Globus pallidus (tissue), 1 donor: ENCODE measurements at places on chromosomes 5 and 9.

DNA sequence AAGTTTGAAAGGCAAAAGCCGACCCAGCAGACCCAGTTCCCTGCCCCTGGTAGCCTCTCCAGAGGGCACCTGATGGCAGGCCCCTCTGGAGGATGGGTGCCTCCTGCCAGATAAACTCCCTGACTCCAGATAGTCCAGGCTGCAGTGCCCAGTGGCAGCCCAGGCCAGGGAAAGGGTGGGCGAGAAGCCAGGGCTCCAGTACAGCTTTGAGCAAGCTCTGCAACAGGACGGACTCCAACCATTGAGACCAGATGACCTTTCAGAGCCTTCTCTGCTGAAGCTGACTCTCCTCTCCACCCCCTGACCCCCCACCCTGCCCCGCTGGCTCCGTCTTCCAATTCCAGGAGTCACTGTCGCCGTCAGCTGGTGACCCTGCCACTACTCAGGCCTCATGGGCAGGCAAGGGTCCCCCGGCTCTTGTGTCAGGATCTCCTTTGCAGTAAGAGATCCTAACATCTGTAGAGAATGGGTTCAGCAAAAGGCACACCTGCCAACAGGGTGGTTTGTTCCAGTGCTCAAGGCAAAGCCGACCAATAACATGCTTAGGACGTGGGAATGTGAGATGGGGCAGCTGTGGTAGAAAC lies 15.5 kb upstream of the FCN1 start:
- DNase-seq, result no peak

- no peak for DNase-seq
These were observed 321.1 kb downstream of the ARRDC3 start for GRCh38 chr5:91061946-91062562.

DNA sequence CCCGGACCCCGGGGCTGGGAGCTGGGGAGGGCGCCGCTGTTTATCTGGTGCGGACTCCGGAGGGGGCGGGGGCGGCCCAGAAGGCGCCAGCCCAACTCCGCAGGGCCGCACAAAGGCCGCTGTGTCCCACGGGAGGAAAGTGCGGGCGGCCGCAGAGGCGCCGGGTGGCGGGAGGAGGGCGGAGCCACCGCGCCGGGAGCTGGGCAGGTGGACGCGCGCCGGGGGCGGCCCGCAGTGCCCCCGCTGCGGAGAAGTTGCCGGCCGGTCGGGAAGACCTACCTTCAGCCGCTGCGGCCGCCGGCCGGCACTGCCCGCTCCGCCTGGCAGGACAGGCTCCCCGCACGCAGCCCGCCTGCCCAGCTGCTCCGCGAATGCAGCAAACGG lies 43.6 kb downstream of the NACC2 start:
- peak; percentile 78 for DNase-seq

- DNase-seq, result peak; percentile 67
These were observed at the start of gene GALNT10 for GRCh38 chr5:154190595-154191304. TSS of gene GALNT10 (plus strand) at chr5:154190733. CDS start at chr5:154190867, 134 bp downstream.

GRCh38 chr5:180070756-180071530 lies 616 bp downstream of the RNF130 start:
- peak; percentile 70 for DNase-seq

GRCh38 chr5:68271124-68271523 lies 55.6 kb downstream of the PIK3R1 start:
- DNase-seq, result no peak

DNA sequence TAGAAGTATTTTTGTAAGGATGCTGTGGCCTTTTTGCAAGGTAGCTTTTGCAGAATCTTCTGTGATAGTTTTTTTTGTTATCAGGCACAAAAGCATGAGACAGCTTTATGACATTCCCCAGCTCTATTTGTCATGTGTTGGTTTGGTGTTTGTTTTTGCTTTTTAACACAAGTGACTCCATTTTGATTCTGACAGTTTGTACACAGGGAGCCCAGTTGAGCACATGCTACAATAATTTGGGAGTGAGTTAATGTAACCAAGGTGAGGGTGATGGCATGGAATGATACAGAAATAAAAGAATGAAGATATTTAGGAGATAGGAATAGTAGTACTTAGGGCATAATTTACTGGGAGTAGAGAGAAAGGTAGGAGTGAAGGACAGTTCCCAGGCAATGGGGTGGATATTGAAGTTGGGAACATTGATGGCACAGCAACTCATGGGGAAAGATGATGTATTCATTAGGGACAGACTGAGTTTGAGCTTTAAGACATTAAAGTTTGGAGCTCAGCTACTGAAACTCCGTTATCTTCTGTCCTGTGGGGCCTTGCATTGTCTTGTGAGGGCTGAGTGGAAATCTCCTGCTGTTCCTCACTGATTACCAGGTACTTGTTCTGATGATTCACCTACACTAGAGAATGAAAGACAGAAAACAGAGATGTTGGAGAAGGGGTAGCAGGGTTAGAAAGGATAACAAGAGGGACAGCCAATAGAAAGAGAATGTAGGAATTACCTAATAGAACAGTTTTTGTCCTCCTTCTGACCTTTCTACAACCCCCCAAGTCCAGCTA lies 88.3 kb upstream of the CCDC112 start:
- no peak for DNase-seq

GRCh38 chr5:68661237-68661636 lies 432.6 kb upstream of the SLC30A5 start:
- DNase-seq, result peak; percentile 19

DNA sequence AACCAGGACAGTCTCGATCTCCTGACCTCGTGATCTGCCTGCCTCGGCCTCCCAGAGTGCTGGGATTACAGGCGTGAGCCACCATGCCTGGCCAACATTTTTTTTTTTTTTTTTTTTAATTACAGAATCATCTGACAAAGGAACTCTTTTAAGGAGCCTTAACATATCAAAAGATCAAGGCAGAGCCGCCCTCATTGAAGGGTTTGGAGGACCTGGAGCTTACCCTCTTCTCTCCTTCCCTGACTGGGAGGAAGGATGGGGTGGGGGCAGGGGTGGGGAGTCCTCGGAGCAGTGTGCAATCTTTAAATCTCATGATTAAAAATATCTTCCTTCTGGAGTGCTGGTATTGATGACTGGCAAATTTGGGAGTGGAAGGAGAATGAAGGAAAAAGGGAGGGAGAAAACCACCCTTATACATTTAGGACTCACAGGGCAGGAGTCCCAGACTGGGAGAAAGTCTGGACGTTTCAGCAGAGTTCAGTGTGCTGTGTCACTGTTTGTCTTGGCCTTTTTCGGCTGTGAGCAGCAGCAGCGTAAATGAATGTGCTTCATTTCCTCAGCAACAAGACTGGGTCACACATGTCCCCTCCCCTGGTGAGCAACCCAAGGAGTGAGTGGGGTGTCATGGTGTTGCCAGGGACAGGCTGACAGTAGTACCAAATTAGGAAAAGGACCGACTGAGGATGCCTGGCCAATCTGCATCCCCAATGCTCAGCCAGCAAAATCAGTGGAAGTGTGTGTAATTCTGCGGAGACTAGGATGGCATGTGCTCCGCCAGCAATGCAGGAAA lies 115.3 kb upstream of the BNC2 start:
- no peak for DNase-seq

- no peak for DNase-seq
These were observed 37.8 kb upstream of the SPDL1 start for GRCh38 chr5:169545762-169546161.

DNA sequence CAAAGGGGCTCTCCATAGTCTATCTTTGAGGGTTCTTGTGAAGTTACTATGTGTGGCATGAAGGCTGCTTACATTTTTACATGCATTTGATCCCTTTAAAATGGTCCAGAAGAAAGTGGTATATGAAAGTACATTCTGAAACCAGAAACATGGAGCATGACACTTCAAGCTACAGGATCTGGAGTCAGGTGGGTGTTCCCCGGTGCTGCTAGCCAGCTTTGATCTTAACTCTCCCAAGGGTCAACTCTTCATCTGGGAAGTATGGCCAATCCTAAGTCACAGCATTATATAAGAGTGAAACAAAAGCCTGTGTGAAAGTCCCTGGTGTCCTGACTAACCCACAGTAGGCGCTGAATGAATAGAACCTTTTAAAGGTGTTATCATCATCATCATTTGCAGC lies 91.0 kb upstream of the TAS2R1 start:
- no peak for DNase-seq

GRCh38 chr5:143403593-143404415 lies at the start of gene NR3C1:
TSS of gene NR3C1 (minus strand) at chr5:143403686. CDS start at chr5:143400839, 2,847 bp downstream.
- DNase-seq, result peak; percentile 93
